ENCODE measurements at places on chromosomes 7 and 10.

GRCh38 chr10:75655791-75656451, 224.5 kb downstream of the LRMDA start:
- no peak for DNase-seq

- no peak for DNase-seq
Measured at GRCh38 chr7:158779061-158780000, 50.0 kb downstream of the ESYT2 start.

GRCh38 chr10:26448706-26449435, 10.7 kb downstream of the APBB1IP start:
- no peak for DNase-seq

- no peak for DNase-seq
Measured at GRCh38 chr10:46220872-46221538, 65.8 kb upstream of the ANTXRL start.

- no peak for DNase-seq
Measured at GRCh38 chr10:126253611-126253998, 134.7 kb downstream of the ADAM12 start.

DNA sequence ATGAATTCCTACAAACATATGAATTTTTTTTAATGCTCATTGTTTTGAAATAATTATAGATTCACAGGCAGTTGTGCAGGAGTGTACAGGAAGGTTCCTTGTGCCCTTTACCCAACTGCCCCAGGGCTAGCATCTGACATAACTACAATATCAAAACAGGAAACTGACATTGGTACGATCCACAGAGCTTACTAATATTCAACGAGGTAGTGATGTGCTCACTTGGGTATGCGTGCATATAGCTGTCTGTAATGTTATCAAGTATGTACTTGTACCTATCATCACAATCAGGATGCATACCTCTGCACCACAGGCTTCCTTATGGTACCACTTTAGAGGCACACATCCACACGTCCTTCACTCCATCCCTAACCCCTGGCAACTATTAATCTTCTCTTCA, 68.3 kb downstream of the BMS1 start:
- no peak for DNase-seq

- no peak for DNase-seq
Measured at GRCh38 chr7:135262623-135263320, 29.1 kb downstream of the STRA8 start.

- no peak for DNase-seq
Measured at GRCh38 chr7:154177584-154177983, 125.4 kb downstream of the DPP6 start.

DNA sequence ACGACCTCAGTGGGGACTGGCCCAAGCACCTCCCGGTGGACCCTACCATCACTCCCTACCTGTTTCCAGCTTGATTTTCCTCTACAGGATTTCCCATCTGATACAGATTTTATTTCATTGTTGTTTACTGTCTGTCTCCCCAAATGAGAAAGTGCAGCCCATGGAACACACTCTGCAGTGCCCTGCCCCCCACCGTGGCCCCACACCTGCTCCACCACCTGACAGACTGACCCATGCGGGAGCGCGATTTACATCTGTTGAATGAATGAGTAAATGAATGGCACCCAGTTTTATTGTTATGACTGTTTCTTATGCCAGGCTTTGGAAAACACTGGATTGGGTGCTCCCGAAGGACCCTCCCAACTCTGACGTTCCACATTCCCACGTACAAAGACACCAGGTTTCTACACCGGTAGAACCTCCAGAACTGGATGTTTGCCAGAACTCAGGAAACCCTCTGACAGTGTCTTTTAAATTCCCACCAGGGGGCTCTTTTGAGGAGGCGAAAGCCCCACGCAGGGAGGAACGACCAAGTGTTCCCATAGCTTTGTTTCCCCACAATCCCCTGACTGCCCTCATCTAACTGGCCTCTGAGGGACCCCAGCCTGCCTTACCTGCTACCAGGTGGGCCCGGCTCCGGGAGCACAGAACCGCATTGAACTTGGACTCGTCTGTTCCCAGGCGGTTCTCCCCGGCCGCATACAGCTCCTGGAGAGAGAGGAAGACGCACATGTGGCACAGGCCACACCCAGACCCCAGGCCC, 29.0 kb downstream of the PLAC9 start:
- DNase-seq: no peak

GRCh38 chr7:96993094-96993865, 12.1 kb upstream of the DLX6 start:
- no peak for DNase-seq

GRCh38 chr10:125911145-125911544, 14.8 kb downstream of the FANK1 start:
- no peak for DNase-seq

DNA sequence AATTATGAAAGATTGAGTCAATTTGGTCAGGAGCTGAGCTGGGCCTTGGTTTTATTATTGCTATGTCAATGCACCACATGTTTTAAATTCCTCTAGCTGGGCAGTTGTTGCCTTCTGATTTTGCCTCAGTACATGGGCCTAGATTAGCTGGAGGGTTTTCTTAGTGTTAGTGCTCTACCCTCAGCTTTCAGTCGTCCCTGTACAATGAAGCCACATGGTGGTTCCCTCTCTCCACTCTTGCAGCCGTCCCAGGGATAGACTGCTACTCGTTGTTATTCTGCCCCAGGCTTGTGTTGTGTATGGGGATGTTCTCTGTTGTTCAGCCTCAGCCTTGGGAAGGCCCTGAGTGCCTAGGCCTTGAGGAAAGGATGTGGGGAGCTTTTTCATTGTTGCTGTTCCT, 37.0 kb downstream of the NHLRC2 start:
- DNase-seq: no peak

DNA sequence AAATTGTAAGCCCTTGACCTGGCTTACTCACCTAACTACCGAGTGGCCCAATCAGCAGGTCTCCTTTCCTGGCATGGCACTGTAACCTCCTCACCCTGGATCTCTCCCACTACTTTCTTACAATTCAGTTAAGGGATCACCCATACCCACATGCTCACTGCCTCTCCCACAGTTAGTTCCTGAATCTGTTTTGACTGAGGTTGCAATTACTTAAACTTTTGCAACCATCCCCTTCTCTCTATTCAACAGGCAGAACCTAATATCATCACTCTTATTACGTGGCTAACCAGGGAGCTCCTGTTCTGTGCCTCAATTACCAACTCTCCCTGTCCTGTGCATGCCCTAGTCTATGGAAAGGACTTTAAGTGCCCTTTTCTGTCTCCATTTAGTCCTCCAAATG, 84.2 kb upstream of the IKZF1 start:
- DNase-seq: no peak

- DNase-seq: no peak
Measured at GRCh38 chr7:71618278-71618677, 486.3 kb downstream of the GALNT17 start.

- DNase-seq: peak; percentile 74
Measured at GRCh38 chr7:97971120-97971989, 18.6 kb downstream of the OCM2 start.

DNA sequence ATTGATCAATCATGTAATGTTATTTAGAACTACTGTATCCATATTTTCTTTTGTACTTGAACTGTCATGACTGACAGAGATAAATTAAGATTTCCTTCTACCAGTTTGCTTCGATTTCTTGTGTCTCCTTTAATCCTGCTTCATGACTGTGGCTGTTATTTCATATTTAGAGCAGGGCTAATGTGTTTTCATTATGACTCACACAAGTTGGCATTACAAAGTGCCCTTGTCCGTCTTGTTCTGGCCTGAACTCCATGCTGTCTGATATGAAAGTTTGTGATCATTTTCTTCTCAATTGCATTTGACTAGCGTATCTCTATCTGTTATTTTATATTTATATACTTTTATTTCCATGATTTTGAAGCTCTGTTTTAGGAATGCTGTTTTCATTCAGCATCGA, 344.1 kb upstream of the PRKCQ start:
- no peak for DNase-seq

DNA sequence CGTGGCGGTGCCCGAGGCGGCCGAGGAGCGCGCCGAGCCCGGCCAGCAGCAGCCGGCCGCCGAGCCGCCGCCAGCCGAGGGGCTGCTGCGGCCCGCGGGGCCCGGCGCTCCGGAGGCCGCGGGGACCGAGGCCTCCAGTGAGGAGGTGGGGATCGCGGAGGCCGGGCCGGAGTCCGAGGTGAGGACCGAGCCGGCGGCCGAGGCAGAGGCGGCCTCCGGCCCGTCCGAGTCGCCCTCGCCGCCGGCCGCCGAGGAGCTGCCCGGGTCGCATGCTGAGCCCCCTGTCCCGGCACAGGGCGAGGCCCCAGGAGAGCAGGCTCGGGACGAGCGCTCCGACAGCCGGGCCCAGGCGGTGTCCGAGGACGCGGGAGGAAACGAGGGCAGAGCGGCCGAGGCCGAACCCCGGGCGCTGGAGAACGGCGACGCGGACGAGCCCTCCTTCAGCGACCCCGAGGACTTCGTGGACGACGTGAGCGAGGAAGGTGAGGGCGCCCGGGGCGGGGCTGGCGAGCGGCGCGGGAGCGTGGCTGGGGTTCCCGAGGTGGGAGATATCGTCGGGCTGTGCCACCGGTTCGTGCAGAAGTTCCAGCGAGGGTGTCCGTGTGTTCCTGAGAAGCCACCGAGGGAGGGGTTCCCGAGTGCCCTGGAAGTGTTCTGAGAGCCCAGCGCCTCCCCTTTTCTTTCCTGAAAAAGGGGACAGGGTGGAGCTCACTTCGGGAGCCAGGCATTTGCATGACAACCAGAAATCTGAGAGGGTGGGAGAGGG, 495 bp downstream of the EIF3B start:
- DNase-seq: peak; percentile 7

- DNase-seq: peak; percentile 80
Measured at GRCh38 chr7:118311121-118311836, 86.8 kb downstream of the ANKRD7 start.

DNA sequence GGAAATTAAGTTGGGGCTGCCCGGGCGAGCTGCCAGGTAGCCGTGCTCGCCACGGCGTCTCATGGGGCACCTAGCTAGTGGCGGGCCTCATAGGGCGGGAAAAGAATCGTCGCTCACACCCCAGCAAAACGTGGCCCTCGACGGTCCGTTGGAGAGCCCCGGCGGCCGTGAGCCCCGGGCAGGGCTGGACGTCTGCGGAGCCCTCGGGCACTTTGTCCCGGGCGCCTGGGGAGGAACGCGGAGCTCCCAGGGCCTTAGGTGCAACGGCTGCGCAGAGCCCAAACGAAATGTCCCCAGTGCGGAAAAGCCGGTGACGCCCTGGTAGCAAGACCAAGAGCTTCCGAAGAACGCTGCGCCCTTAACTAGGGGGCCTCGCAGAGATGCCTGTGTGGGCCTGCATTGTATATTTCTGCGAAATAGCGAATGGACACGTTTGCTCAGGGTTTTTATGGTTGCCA, 866 bp upstream of the SFMBT2 start:
- no peak for DNase-seq

- no peak for DNase-seq
Measured at GRCh38 chr7:36736090-36736898, 12.0 kb upstream of the AOAH start.
